ENCODE measurements at places on chromosomes 6 and 20.

DNA sequence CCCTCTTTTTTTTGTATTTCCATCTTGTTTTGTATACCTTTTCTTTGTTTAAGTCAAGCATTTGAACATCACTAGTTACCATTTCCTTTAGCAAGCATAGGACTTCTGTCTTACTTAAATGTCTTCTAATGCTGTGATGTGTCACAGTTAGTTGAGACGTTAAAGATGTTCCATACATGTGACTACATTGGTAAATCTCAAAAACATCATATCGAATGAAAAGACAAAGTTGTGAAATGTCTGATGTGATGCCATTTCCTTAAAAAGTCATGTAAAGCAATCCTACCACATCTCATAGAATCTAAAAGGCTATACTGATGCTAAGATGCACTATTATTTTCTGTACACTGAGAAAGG lies 26.8 kb downstream of the SLC16A10 start:
- DNase-seq: no peak

DNA sequence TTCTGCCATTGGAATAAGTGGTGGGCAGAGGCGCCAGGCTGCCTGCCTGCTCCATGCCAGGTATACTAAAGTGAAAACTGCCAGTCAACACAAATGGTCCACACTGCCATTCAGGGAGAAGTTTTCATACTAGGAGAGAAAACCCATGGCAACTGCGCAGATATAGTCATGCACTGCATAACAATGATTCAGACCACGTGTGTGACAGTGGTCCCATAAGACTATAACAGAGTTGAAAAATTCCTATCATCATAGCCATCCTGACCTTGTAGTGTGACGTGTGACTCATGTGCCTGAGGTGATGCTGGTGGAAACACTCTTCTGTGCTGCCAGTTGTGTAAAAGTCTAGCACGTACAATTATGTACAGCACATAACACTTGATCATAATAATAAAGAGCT lies 25.1 kb downstream of the ZC3H12D start:
- DNase-seq: no peak

DNA sequence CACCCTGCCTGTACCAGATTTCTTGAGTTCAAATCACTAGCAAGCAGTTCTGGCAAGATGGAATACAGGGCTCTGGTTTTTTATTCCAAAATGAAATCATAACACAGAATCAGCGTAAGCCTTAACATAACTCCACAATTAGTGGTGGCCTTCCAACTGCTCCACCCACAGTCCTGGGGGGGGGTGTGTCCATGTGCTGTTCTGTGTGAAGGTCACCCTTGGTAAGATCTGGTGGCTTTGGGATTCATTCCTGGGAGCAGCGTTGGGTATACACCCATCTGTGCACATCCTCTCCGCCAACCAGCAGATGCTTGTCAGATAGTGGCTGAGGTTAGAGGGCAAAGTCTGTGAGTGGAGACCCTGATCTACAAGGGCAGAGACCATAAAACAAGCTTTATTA lies 49.9 kb upstream of the CD83 start:
- DNase-seq: no peak

DNA sequence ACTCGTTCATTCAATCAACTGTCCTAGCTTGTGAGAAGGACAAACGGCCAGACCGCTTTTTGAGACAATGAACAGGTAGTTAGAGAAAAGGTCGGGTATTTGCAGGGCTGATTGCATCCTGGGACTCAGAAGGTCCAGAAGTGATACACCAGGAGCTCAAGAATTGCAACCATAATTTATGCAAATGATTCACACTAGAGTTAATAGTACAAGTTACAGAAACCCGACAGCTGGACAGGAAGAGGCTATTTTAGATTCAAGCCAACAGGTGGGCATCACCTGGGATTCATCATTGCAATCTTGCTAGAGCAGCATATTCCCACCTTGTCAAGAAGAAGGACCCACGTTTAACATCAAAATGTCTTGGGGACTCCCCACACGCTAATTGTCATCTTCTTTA lies 83.5 kb downstream of the TNFAIP3 start:
- DNase-seq: no peak

- no peak for DNase-seq
Observed at GRCh38 chr6:18031680-18032256, 44.3 kb upstream of the KIF13A start.

GRCh38 chr6:10412461-10413261 lies 2.2 kb downstream of the TFAP2A start:
- peak; percentile 70 for DNase-seq

DNA sequence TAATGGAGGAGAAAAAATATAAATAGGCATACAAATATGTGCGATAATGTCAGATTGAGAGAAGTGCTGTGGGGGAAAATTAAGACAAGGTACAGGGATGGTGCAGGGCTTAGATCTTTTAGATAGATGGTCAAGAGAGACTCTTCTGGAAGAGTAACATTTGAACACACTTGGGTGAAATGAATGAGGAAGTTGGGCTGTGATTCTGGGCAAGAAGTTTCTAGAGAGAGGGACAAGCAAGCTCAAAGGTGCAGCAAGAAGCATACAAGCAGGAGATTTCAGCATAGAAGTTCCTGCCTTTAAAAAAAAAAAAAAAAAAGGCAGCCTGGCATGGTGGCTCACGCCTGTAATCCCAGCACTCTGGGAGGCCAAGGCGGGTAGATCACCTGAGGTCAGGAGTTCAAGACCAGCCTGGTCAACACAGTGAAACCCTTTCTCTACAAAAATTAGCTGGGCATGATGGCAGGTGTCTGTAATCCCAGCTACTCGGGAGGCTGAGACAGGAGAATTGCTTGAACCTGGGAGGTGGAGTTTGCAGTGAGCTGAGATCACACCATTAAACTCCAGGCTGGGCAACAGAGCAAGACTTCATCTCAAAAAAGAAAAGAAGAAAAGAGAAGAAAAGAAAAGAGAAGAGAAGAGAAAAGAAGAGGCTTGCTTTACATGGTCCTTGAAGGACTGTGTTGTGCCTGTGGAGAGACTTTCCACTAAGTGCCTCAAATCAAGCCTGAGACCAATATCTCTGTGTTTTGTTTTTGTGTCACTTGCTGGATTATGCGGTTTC lies 9.7 kb upstream of the CD83 start:
- DNase-seq: no peak

- DNase-seq: no peak
Observed at GRCh38 chr6:25965058-25965457, 2.5 kb downstream of the TRIM38 start.

DNA sequence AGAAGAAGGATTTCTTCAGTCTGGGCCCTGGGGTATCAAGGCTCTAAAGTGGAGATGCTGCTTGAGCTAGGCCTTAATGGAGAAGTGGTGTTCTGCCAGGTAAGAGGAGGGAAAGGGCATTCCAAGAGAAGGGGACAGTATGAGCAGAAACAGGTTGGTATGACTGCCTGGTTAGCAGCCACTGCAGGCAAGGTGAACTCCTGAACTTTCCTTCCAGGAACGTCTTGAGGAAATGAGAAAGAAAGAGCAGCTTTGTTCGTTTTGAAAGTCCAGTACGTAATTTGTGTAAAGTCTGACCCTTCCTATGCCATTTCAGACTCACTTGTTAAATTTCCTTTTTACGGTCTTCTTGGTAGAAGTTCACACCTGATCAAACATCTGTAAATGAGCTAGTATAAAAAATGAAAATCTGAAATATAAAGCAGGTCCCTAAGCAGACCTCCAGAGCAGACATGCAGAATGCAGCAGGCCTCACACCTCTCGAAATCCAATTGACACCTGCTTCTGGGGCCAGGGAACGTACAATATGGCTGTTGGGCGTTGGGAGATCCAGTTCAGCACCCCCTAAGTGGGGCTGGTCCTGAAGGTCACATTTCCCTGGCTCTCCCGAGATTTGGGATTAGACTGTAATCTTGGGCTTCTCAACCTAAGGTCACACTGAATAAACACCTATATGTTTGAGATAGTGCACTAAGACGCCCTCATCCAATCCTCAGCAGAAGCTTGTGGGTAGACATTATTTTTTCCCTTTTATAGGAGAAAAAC lies 33.6 kb downstream of the MYLK4 start:
- DNase-seq: no peak

DNA sequence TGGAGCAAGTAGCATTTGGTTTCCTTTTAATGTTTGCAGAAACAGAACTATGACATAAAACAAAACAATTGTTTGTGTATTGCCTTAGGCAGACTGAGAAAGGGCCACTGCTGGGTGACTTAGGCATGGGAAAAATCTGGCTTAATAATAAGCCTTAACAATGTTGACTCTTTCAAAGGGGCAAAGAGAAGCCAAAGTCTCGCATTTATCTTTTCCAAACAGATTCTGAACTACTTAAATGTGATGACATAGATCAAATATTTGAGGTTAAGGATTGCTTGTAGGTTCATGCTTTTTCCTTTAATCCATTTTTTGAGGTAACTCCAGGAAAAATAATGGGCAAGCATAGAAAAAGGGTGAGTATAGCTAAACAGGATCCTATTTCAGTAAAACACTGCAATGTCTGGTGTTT lies 39.6 kb downstream of the ADAT2 start:
- DNase-seq: no peak

- no peak for DNase-seq
Observed at GRCh38 chr6:166761801-166762200, 134.8 kb upstream of the RPS6KA2 start.

GRCh38 chr20:42281801-42282200 lies 663.6 kb upstream of the CHD6 start:
- no peak for DNase-seq

DNA sequence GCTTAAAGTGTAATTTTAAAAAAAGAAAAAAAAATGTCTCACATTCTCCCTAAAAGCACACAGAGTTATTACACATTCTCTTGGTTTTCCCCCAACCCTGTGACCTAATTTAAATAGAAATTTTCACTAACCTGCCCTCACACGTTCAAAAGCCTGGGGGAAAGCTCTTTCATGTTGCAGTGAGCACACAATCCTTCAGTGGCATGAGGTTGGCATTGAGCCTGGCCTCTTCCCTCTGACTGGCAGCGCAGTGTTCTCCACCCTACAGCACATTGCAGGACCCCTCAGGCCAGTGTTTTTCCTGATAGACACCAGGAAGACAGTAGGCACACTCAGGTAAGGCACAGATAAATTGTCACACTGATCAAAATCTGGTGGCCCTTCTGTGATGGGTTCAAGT lies 34.1 kb downstream of the TNFRSF21 start:
- DNase-seq: no peak

DNA sequence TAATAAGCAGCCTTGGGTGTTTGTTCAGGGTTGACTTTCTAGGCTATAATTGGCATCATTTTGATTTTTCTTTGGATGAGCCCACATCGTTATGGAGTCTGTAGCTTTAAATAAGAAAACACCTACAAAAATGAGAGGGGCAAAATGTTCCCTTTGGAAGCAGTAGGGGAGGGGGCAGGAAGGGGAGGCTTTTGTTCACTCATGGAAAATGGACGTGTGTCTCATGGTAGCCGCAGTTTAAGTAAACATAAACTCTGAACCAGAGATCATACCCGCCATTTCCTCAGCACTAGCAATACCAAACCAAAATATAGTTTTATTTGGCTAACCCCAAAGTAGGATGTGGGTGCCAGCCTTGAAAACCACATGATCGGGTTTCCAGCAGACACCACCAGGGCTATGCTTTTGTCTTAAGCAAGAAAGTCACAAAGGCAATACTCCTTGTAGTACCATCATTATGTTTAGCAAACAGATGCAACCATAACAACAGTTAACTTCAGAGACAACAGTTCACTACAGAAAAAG lies 572.5 kb upstream of the JAG1 start:
- no peak for DNase-seq

- no peak for DNase-seq
Observed at GRCh38 chr6:153449279-153449678, 318.2 kb upstream of the RGS17 start.

GRCh38 chr20:32251470-32251869 lies 26.0 kb upstream of the KIF3B start:
- DNase-seq: no peak

DNA sequence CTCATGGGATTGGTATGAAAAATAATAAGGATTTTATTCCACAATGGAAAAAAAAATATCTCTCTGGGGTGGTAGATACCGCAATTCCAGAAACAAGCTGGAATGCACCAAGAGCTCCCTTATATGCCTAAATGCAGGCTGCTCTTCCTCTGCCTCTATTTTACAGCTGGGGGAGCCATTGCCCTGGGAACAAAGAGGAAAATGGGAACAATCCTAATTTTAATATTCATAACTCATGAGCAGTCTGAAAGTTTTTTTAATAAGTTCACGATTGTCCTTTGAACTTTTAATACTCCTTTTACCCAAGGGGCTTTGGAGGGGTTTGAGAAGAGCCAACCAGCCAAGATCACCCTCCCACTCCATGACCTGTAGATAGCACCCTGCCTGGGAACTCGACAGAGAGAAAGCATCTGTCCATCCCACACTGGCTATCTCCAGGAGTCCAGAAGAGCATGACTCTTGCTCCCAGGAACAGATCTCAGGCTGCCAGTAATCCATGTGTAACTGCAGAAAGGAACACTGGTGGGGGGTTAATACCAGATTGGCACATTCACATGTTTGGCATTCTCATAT lies 74.7 kb downstream of the CD83 start:
- DNase-seq: no peak

DNA sequence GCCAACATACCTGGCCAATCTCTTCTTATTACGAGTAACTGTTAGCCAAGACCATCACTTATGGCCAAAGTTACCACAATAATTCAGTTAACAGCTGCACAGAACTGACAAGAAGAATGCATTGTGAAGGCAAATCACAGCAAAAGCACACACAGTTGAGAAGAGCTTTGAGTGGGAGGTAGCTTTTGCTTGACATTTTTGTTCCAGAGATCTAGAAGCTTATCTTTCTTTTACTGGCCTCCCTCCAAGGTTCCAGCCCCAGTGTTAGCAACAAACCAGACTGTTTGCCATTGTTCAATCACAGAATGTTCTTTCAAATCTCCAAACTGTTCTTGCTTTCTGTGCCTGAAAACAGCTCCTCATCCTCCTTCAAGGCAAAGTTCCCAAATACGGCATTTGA lies 35.9 kb upstream of the IRAK1BP1 start:
- DNase-seq: peak; percentile 68

- no peak for DNase-seq
Observed at GRCh38 chr6:97151601-97152000, 131.4 kb downstream of the MMS22L start.

DNA sequence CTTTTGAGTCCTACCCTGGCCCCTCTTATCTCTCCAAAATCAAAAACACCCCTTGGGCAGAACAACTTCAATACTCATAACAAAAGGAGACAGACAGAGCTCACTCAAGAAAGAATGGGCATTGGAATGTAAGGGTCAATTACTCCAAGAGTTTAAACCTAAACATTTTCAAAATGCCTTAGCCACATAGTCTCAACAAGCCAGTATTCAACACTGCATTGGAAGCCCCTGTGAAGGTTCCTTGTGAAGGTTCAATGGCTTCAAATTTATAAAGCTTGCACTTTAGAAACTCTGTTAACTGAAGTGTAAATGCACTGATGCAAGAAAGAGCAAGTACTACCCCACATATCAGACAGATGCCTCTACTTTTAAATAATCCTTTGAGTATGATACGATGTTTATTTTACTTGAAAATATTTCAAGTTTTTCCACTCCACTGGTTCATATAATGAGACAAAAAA lies 139.1 kb upstream of the LAMP5 start:
- DNase-seq: no peak

GRCh38 chr20:25632940-25633790 lies 9.4 kb upstream of the NANP start:
- DNase-seq: no peak

GRCh38 chr6:153511896-153512496 lies 380.9 kb upstream of the RGS17 start:
- no peak for DNase-seq

- no peak for DNase-seq
Observed at GRCh38 chr20:4813076-4813862, 91.6 kb downstream of the PRND start.

GRCh38 chr6:140062043-140063020 lies 687.9 kb upstream of the CITED2 start:
- peak; percentile 90 for DNase-seq
